AG10803 (cell line): ENCODE measurements at places on chromosomes 1 and 21.

- DNase-seq, result no peak
Observed at GRCh38 chr1:19840228-19840627, 25.1 kb upstream of the RNF186 start.

- DNase-seq, result no peak
Observed at GRCh38 chr1:46903481-46903880, 37.8 kb downstream of the CYP4A11 start.

- DNase-seq, result no peak
Observed at GRCh38 chr21:25891596-25891995, 156.8 kb downstream of the GABPA start.

- DNase-seq, result no peak
Observed at GRCh38 chr1:204146965-204147364, 4.9 kb downstream of the ETNK2 start.

DNA sequence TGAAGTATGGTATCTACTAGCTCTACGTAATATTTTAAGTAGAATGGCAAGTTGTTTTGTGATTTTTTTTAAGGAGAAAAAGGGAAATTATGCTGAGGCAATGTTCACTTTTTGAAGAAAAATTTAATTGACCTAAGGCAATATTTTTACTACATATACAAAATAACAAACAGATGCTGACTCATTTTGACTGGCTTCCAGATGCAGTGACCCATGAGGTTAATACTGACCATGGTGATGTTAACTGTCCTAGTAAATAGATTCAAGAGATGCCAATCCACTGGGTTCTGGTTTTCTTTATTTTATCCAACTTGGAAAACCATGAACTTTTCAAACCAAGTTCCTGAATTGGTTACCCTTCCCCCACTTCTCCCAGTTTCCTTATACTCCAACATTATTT lies 154.9 kb downstream of the CRB1 start:
- DNase-seq, result peak; percentile 6

- peak; percentile 88 for DNase-seq
Observed at GRCh38 chr1:66527686-66528085, 6.3 kb upstream of the SGIP1 start.

GRCh38 chr1:58465825-58466629 lies 80.5 kb downstream of the OMA1 start:
- peak; percentile 75 for DNase-seq
